ENCODE measurements at places on chromosomes 5 and 9. TPM values are rescaled to one million over a fixed set of nuclear protein-coding genes. Genes with fewer than 3 reads are reported as not detected.

GRCh38 chr5:76737846-76738245 lies 21.9 kb downstream of the F2R start:
- peaks cover 9% of the 10 kb centered on the region for H3K36me3 ChIP-seq
- no peaks in the 10 kb centered on the region for H3K4me1 ChIP-seq
- no peaks in the 10 kb centered on the region for H3K27me3 ChIP-seq

GRCh38 chr9:101977614-101978210 lies 239.3 kb upstream of the GRIN3A start:
- H3K27ac ChIP-seq = peak overlapping the region; percentile 22
- peaks cover 7% of the 10 kb centered on the region for H3K4me1 ChIP-seq
- no peaks in the 10 kb centered on the region for H3K27me3 ChIP-seq

GRCh38 chr5:85453026-85453349 lies 1068.3 kb upstream of the EDIL3 start:
- no peaks in the 10 kb centered on the region for H3K36me3 ChIP-seq
- H3K4me3 ChIP-seq = no peak overlapping the region
- H3K4me1 ChIP-seq = no peaks in the 10 kb centered on the region
- DNase-seq = no peak
- no peak overlapping the region for H3K27ac ChIP-seq
- no peaks in the 10 kb centered on the region for H3K27me3 ChIP-seq

DNA sequence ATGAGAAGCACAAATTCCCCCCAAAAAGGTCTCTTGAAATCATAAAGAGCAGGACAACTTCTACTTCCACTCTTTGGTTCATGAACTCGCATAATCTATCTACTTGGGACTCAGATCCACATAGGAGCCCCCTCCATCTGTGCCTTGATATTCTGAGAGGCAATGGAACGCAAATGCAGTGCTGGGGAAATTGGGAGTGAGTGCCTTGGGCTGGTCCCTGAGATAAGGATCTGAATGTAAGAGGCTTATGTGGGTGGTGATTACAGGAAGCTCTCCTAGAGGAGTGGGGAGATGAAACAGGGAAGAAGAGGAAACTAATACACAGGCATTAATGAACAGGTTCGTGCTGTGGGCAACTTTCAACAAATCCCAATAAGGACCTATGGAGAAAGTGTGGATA lies 285.6 kb downstream of the RASEF start:
- H3K27me3 ChIP-seq = no peaks in the 10 kb centered on the region
- H3K4me1 ChIP-seq = no peaks in the 10 kb centered on the region
- DNase-seq = no peak
- no peak overlapping the region for H3K27ac ChIP-seq
- no peaks in the 10 kb centered on the region for H3K36me3 ChIP-seq
- H3K4me3 ChIP-seq = no peak overlapping the region

DNA sequence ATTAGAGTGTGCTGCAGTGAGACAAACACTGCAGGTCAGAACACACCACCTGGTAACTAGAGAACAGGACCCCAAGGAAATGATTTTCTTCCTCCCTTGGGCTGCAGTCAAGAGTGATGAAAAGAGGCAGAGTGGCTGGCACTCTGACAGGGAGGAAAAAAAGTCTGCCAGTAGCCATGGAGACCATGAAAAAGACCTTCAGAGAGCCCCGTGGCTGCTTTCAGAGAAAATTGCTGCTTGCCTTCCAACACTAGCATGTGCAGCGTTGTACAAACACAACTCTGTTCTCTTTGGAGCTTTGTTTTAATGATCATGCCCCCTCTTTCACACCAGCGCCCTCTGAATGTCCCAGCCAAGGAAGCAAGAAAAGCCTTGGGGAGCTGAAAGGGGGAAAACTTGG lies 68.8 kb downstream of the ANKRD55 start:
- peaks cover 18% of the 10 kb centered on the region for H3K4me1 ChIP-seq
- peak overlapping the region; percentile 51 for H3K27ac ChIP-seq
- no peaks in the 10 kb centered on the region for H3K36me3 ChIP-seq
- DNase-seq = no peak
- no peaks in the 10 kb centered on the region for H3K27me3 ChIP-seq
- H3K4me3 ChIP-seq = no peak overlapping the region

KIAA0825 gene
- total RNA-seq = 5.8 TPM

DNA sequence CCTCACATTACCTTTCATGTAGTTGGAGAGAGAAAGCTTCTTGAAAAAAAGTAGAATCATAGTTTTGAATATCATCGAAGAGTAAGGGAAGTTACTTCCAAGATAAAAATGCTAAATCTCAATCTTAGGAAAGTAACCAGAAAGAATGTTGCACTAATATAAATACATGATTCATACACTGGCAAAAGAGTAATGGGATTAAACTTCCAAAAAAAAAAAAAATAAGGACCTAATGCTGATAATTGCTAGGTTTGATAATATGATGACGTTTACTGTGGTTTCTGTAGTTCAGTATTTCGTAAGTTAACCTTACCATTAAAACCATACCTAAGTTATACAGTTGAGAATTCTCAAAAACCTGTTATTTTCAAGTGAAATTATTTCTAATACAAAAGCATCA lies 573.8 kb upstream of the CDH9 start:
- H3K4me3 ChIP-seq = no peak overlapping the region
- H3K27ac ChIP-seq = no peak overlapping the region
- peaks cover 8% of the 10 kb centered on the region for H3K4me1 ChIP-seq

- H3K27me3 ChIP-seq = no peaks in the 10 kb centered on the region
- H3K4me1 ChIP-seq = peaks cover 36% of the 10 kb centered on the region
- peak overlapping the region; percentile 89 for H3K27ac ChIP-seq
- no peak overlapping the region for H3K4me3 ChIP-seq
Observed at GRCh38 chr5:127934791-127935256, 148.7 kb upstream of the SLC12A2 start.

DNA sequence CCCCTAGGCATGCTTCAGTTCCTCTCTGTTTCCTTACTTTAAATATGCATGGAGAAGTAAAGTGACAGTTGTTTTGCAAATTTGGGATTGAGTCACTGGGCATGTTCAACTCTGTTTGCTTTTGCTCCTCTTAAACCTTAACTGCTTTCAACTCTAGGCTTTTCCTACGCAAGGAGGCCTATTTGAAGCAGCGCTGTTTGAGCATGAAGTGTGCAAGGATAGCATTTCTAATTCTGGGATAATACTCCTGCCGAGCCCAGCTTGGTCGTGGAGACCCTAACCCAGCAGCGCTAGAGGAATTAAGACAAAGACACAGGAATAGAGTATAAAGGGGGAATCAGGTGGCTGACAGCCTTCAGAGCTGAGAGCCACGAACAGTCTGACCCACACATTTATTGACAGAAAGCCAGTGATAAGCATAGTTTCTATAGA lies 803.4 kb upstream of the CDH10 start:
- H3K4me1 ChIP-seq = peaks cover 17% of the 10 kb centered on the region
- no peaks in the 10 kb centered on the region for H3K27me3 ChIP-seq
- peak overlapping the region; percentile 52 for H3K4me3 ChIP-seq
- no peak for DNase-seq
- H3K27ac ChIP-seq = peak overlapping the region; percentile 89
- H3K36me3 ChIP-seq = no peaks in the 10 kb centered on the region

- peaks cover 3% of the 10 kb centered on the region for H3K36me3 ChIP-seq
- no peak overlapping the region for H3K27ac ChIP-seq
- H3K27me3 ChIP-seq = no peaks in the 10 kb centered on the region
- H3K4me1 ChIP-seq = no peaks in the 10 kb centered on the region
- no peak for DNase-seq
- H3K4me3 ChIP-seq = no peak overlapping the region
Observed at GRCh38 chr9:92608241-92608908, 61.6 kb downstream of the IPPK start.

- peaks cover 15% of the 10 kb centered on the region for H3K4me1 ChIP-seq
- no peaks in the 10 kb centered on the region for H3K27me3 ChIP-seq
- H3K27ac ChIP-seq = peak overlapping the region; percentile 99
- DNase-seq = no peak
- H3K36me3 ChIP-seq = peaks cover 11% of the 10 kb centered on the region
- H3K4me3 ChIP-seq = peak overlapping the region; percentile 100
Observed at GRCh38 chr5:43121913-43122484, 1.3 kb downstream of the ZNF131 start.

SEC24A gene
- 27.0 TPM for total RNA-seq

ITGA1 gene
- 6.4 TPM for total RNA-seq
